ENCODE measurements at places on chromosomes 1 and 21. TPM values are rescaled to one million over a fixed set of nuclear protein-coding genes. Genes with fewer than 3 reads are reported as not detected.

Gene SPRR2G
- total RNA-seq = not detected

Gene VHLL
- total RNA-seq = 0.52 TPM

Gene TENT5C
- 13.3 TPM for total RNA-seq

Gene BSND
- not detected for total RNA-seq

Gene OR2T33
- total RNA-seq = not detected

Gene ST6GALNAC5
- not detected for total RNA-seq

Gene ASTN1
- not detected for total RNA-seq

Gene GUCA2A
- not detected for total RNA-seq

Gene WNT3A
- not detected for total RNA-seq

DNA sequence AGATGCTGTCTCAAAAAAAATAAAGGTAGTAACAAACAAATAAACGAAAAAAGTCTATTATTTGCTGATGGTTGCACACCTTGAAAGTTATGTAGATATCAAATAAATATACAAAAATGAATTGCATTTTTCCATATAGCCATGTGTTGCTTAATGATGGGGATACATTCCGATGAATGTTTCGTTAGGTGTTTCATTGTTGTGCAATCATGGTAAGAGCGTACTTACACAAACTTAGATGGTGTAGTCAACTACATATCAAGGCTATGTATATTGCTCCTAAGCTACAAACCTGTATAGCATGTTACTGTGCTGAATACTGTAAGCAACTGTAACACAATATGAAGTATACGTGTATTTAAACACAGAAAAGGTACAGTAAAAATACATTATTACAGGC is 34.4 kb downstream of the AHCTF1 start:
- no peak for DNase-seq

- DNase-seq = no peak
Observed at GRCh38 chr1:66401244-66401643, 132.7 kb upstream of the SGIP1 start.

DNA sequence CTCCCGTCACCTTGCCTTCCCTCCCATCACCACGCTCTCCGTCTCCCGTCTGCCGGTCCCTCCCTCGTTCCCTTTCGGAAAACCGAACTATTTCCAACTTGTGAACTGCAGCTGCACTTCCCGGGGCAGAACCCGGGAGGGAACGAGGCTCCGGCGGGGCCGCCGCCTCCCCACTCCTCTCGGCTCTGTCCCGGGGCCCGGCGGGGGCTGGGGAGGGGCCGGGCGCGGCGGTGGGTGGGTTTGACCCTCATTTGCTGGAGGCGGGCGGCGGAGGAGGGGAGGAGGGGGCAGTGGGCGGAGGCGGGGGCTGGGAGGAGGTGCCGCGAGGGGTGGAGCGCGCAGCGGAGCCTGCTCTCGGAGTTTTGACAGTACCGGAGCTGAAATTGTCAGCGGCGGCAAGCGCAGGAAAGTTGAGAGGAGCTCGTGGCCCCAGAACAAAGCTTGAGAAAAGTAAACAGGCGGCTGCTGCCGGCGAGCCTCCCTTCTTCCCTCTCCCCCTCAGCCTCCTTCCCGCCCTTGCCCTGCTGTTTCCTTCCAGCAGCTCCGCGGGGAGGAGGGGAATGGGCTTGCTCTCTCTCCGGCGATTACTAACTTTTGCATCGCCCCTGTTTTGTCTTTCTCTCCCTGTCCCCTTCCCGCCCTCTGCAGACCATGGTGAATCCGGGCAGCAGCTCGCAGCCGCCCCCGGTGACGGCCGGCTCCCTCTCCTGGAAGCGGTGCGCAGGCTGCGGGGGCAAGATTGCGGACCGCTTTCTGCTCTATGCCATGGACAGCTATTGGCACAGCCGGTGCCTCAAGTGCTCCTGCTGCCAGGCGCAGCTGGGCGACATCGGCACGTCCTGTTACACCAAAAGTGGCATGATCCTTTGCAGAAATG is 2.9 kb downstream of the LMO4 start:
- peak; percentile 72 for DNase-seq

GRCh38 chr21:42973991-42974831 is at the start of gene PKNOX1:
PKNOX1 (plus strand) TSS chr21:42974562; CDS start chr21:43004382, 29,820 bp downstream.
- DNase-seq = peak; percentile 99

DNA sequence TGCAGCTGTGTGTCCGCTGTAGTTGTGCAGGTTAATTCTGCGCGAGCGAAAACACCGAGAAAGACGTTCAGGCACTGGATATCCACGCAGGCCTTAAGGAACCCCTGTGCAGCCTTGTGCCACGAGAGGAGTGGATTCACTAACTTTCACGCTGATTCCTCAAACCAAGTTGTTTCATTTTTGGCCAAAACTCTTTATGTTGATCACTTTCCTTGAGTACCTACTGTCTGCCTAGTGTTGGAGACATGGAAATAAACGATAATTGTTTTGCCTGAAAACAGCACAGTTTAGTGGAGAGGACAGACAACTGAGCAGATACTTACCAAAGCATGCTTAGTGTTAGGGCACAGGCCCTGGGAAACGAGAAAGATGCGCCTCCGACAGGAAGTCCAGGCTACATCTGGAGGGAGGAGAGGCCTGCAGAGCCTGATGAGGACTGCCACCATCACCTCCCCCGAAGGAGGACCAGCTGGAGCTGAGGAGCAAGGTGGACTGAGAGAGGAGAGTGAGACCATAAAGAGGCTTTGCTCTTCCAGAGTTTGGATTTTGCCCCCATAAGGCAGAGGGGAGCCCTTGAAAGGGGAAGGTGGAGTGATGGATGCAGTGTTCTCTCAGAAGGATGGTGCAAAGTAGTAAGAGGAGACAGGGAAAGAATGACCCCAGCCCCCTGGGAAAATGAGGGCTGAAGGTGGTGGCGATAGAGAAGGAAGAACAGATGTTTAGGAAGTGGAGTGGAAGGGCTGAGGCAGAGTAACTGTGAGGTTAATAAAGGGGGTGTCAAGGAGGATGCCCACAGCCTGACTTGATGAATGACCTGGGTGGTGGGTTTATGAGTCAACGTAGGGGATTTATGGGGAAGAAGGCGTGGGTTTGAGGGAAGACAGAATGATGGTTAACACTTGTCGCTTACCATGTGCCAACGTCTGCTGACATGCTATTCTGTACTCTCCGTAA is 956 bp upstream of the SCAF4 start:
- peak; percentile 25 for DNase-seq

DNA sequence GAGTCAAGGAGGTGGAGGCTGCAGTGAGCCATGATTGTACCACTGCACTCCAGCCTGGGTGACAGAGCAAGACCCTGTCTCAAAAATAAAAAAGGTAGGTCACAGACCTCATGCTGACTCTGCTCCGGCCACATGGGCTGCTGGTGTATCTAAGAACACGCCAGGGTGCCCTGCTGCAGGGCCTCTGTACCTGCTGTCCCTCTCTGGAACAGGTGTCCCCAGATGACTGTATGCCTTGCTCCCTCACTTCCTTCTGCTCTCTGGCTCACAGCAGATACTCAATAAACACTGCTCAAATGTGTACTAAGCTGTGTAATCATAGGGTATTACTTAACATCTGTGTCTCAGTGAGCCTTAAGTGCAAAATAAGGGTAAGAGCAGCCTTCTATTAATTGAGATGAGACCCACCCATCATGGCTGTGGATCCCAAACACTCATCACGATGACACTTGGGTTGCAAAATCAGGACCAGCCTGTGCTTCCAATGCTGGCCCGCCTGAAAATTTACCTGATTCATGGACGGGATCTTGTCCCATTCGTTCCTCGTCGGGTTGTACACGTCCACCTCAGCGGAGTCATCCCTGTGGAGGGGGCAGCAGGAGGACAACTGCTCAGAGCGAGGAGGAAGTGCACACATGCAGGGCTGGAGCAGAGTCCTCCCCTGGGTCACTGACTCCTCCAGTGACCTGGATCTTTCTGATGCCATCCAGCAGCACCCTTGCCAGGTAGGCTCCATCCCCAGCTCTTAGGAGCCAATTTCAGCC is 7.5 kb downstream of the KLHL21 start:
- DNase-seq = no peak

DNA sequence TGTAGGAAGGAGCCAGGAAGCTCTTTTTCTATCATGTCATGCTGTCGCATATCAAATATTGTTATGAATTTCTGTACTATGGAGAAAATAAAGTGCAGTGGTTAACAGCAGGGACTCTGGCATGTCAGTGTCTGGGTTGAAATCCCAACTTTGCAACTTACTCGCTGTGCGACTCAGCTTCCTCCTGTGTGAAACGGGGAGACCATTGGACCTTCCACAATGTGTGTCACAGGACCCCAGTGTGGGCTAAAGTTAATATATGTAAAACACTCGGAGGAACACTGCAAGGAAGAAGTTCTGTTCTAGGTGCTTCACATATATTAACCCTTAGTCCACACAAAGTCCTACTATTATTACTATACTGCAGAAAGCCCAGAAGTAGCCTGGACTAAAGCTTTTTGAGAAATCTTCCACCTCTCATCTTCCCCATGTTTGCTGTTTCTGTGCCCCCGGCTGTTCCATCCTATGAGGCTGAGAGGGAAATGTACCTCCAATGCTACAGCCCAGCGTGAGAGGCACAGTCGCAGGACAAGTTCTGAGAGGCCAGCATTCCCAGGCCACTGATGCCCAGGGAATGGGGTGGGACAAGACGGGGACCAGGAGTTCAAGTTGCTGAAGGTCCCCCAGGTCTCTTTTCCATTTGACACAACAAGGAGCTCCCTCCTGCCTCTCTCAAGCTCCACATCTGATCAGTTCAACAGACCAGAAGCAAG is 1.9 kb downstream of the CHIT1 start:
- DNase-seq = no peak

- no peak for DNase-seq
Observed at GRCh38 chr1:177032434-177032833, 132.1 kb downstream of the ASTN1 start.

- no peak for DNase-seq
Observed at GRCh38 chr1:227941509-227942020, 6.2 kb downstream of the WNT9A start.

DNA sequence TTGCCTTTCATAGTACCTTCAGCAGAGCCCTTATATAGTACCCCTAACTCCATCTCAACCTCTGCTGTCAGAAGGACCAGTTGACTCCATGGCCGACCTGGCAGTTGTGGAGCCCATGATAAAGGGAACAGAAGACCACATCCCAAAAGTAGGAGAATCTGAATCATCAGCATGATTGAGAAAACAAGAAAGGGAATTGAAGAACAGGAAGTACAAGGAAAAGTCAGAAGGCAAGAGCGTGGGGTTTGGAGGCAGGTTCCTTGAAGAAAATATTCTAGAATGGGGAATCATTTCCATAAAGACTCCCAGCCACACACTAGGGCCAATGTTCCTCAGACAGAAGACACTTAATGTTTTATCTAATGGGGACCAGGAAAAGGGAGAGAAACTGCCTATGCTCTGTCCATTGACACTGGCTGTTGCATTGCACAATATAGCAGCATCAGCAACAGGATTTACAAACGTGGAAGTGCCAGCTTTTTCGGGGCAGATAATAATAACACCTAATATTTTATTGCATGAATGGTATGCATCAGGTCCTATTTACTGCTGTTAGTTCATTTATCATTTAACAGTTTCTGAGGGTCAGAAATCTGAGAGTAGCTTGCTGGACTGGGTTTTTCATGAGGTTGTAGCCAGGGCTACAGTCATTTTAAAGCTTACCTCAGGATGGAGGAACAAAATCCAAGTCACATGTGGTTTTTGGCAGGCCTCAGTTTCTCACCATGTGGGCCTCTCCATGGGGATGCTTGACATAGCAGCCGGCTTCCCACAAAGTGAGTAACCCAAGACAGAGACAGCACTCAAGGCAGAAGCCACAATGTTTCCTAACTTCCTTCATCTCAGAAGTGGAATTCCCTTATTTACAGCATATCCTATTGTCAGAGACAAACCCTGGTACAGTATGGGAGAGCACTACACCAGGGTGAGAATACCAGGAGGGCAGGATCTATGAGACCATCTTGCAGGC is 483.4 kb downstream of the PLPP3 start:
- no peak for DNase-seq

GRCh38 chr21:45724345-45724961 is 80.9 kb downstream of the PCBP3 start:
- DNase-seq = no peak

- no peak for DNase-seq
Observed at GRCh38 chr1:205446828-205447227, 9.0 kb downstream of the BLACAT1 start.

- no peak for DNase-seq
Observed at GRCh38 chr1:83026745-83027144, 972.2 kb downstream of the TTLL7 start.

Data from activated CD4-positive, alpha-beta T cell treated with anti-CD3 and anti-CD28 coated beads, Interleukin-2, amount 10 ng/mL, durations not matched to agents 7 days and 5 days (primary cell).